ENCODE measurements at places on chromosomes 7 and 10.

DNA sequence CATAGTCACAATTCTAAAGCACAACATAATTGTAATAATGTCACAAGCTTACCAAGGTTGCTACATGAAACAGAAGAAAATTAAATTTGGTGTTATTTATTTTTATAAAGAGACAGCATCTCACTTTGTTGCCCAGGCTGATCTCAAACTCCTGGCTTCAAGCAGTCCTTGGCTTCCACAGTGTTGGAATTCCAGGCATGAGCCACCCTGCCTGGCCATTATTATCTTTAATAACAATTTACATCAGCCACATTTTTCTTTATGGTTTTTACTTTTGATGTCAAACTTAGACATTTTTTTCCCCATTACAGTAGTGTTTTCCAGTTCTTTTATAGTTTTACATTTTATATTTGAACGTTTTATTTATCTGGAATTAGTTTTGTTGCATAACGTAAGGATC, 46.7 kb downstream of the BMPR1A start:
- DNase-seq, result no peak

DNA sequence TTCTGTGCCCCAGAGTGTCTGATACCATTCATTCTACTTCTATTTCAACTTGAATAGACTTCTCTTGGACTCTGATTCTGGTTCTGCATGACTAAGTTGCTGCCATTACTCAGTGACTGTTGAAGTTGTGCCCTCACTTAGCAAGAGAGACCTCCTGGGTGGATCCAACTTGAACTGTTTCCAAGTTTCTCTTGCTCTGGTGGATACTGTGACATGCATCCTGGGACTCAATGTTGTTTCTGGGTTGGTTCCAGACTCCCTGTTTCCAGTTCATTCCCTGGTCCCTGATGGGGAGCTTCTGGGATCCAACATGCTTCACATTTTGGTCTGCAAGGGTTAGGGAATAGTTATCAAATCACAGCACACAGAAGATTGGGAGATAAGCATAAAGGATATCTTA, 26.2 kb upstream of the PRPF18 start:
- DNase-seq, result no peak

GRCh38 chr10:102802920-102803534, 34.2 kb downstream of the CYP17A1 start:
- DNase-seq, result no peak

GRCh38 chr10:27564398-27564797, 60.3 kb downstream of the RAB18 start:
- no peak for DNase-seq

DNA sequence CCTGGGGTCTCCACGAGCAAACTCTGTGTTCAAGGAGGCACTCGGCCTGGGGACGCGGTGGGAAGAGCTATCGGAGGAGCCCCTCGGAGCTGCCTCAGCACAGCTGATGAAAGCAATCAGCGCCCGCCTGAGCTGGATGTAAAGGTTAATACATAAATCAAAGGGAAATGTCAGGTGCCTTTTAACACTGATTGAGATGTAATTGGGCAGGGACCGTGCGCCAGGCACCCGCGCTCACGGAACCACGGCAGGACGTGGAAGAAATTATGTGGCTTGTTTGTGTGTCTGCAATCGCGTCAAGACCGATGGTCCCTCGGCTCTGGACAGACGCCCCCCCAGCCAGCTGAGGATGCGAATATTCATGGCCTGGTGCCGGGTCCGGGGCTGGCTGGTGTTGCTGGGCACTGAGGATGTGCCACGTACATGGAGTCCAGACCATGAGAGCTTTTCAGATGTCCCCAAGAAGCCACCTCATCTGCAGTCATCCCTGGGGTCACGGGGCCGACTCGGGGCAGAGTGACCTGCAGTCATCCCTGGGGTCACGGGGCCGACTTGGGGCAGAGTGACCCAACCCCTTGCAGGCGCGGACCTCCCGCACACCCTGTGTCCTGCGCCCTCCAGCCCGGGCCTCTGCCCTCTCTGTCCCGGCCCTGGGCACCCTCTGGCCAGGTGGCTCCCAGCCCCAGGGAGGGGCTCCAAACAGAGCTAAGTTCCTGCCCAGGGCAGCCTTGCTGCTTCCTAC, 15.6 kb downstream of the FOXL3 start:
- DNase-seq, result no peak

DNA sequence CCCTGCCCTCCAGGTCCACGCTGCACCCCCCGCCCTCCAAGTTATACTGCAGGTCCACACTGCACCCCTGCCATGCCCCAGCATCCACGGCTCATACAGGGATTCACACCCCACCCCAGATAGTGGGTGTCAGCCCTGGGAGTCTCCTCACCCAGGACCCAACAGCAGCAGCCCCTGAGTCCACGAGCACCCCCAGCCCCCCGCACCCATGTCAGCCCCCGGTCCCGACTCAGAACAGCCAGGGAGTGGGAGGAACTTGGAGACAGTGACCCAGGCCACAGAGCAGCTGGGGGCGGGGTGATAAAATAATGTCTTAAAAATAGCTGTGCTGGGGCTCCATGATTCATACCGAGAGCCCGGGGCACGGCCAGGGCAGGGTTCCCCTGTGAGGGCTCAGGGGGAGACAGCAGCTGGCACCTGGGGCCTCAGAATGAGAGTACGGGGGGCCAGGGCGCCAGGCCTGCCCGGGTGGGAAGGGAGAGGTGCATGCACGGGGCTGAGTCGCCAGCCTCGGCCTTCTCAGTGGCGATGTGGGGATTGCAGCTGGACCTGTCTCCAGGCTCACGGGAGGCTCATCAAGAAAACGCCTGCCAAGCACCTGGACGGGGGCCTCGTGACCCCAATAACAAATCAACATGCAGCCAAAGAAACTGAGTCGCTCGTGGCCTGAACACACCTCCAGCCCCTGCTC, 29.8 kb downstream of the ADAP1 start:
- DNase-seq, result peak; percentile 80

DNA sequence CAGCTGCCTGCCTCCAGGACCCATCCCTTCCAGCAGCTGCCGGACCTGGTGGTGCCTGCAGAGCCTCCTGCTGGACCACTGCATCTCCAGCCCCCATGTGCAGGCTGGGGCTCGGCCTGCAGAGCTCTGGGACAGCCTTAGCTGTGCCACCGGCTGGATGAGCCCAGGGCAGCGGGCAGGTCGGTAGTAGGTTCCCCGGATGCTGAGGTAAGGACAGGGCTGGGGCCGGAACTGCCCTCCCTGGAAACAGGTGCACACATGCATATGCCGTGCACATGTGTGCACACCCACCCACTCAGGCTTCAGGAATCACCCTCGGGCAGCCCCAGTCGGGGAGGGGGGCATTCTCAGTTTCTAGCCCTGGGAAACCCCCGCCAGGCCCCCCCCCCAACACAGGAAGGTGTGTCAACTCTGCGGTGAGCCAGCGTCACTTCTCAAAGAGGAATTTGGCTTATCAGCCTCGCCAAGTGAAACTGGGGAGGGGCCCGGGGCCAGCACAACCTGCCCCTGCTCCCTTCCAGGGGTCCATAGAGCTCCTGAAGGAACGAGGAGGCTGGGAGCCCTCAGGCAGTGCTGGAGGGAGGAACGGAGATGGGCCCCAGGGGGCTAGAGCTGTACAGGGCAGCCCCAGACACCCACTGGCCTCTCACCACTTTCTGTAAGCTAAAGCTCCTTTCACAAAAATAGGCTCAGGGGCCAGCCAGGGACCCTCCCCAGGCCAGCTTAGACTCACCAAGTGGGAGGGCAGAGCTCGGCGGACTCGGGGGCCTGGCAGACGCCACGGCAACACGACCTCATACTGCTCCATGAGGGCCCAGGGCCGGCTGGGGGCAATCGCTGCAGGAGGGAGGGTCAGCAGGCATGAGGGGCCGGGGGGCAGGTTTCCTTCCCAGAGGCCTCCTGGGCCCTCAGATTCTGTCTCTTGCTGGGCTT, 1.7 kb downstream of the ADAM8 start:
- peak; percentile 57 for DNase-seq

GRCh38 chr7:106064316-106064715, 47.8 kb downstream of the SYPL1 start:
- no peak for DNase-seq

DNA sequence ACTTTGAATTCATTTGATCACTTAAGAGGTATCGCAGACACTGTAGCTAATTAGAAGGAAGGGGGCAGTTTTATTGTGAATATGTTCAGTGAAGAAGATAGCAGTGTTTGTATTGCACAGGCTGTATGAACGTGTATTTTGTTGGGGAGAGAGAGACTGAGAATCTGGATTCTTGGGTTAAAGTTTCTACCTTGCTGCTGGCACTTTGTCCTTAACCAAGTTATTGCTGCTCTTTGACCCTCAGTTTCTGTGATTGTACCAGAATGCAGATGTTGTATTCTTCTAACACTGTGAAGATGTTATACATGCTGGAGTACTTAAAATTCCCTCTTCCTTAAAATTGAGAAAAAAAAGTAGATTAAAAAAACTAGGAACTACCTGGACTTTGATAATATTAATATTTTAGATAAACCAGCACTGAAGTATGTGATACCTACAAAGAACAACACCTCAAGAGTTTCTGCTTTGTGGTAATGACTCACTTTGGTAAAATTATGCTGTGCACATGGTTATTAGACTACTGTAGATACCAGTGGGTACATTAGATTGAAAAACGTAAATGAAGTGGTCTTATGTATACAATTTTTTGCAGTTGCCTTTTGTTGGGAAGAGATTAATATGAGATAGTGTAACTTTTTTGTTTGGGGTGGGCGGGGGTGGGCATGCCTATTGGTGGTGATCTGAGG, 321.3 kb downstream of the AUTS2 start:
- no peak for DNase-seq

DNA sequence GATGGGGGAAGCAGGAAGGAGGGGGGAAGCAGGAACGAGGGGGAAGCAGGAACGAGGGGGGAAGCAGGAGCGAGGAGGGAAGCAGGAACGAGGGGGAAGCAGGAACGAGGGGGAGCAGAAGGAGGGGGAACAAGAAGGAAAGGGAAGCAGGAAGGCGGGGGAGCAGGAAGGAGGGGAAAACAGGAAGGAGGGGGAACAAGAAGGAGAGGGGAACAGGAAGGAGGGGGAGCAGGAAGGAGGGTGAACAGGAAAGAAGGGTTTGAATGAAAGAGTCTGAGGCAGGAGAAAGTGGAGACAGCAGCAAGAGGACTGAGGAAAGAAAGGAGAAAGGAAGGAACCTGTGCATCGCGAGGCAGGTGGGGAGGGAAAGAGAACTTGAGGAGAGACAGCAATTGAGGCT, 256.6 kb downstream of the PTEN start:
- no peak for DNase-seq

DNA sequence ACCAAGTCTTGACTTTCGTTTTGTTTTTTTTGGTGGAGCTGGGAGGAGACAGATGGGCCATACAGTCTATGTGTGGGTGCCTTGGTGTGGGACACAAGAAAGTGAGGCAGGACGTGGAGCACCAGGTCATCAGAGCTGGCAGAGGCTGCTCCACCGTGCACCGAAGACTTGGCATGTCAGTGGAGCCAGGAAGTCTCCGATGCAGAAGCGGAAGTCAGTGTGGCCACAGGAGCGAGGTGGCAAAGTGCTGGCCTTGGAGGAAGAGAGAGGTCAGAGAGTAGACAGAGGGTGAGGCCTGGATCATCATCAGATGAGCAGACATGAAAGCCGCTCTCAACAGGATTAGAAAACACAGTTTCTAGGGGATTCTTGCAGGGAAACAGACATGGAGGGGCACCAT, 116.8 kb downstream of the MGMT start:
- DNase-seq, result no peak

GRCh38 chr10:72525277-72525676, 100.6 kb downstream of the MICU1 start:
- no peak for DNase-seq

DNA sequence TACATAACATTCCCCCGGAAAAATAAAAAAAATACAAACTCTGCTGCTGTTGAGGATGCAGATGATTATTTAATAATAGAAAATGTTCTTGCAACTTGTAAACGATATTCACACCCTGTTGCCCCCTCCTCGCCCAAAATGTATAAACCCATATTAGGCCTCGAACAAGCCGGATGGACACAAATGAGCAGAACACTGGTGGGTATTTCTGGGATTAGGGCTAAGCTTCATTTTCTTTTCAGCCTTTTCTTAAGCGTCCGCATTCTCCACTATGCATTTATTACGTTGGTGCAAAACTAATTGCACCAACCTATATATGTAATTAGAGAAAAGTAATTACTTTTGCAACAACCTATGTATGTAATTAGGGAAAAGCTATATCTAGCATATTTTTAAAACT, 349 bp upstream of the GNG11 start:
- DNase-seq, result no peak

DNA sequence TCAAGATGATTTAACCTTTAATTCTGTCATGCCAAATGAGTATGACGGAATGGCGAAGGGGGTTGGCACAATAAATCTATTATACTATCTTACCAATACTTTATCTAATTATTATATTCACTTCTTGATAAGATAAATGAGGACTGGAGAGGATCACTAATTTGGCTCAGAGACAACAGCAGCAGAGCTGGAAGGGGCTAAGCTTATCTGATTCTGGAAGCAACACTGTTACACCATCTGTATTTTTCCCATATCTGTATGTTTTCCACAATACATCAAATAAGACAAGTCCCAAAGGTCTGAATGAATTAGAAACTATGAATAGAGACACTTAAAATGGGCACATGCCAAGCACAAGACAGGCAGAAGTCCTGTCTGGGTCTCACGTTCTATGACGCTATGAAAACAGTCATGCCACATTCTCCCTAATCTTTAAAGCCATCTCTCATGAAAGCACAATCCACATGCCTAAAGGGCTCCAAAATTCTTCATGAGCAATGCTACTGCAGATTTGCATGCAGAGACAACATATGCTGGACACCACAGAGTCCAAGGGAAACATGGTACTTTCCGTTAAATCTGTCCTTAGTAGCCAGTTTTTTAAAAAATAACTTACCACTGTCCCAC, 88.3 kb downstream of the SLC25A13 start:
- DNase-seq, result no peak

DNA sequence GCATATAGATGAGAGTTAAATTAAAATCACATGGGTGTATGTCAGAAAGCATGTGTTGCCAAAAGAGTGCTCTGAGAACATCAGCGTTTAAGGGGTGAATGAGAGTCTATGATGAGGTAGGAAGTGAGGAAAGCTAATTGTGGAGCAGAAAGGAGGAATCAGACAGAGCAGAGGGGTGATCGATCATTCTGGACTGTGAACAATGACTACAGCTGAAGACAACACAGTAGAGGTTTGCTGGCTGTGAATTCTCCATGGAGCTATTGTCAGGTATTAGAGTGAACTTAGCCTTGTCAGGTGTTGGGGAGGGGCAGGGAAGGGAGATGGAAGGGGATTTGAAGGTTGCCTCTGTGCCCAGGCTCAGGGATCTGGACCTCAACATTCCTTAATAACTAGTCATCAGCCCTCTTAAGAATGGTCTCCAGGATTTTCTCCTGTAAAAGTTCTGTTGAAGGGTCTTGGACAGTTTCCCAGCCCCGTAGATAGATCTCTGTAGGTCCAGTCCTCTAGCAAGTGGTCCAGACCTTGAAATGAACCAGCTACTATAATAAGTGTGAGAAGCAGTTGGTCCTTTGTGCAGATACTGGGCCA, 57.1 kb downstream of the KIF5B start:
- DNase-seq, result no peak

- no peak for DNase-seq
Measured at GRCh38 chr7:148783801-148784527, 85.3 kb downstream of the CUL1 start.

GRCh38 chr10:123673198-123673597, 7.0 kb downstream of the GPR26 start:
- no peak for DNase-seq

GRCh38 chr7:96277921-96278320, 44.0 kb downstream of the SLC25A13 start:
- DNase-seq, result no peak

Data from stimulated activated naive CD8-positive, alpha-beta T cell treated with anti-CD3 and anti-CD28 coated beads, Interleukin-15, amount 100 ng/mL, for 72 hours (primary cell).